HS-5 (cell line): ENCODE measurements at places on chromosomes 6 and 20.

- no peak for DNase-seq
These were observed 209.1 kb downstream of the ERMARD start for GRCh38 chr6:169960521-169960885.

GRCh38 chr6:131381709-131382093 lies 191.3 kb upstream of the ARG1 start:
- no peak for DNase-seq

- DNase-seq: no peak
These were observed 102.9 kb upstream of the SIRPA start for GRCh38 chr20:1792274-1792673.

GRCh38 chr6:145031962-145032361 lies 703.4 kb downstream of the EPM2A start:
- DNase-seq: no peak
